ENCODE measurements at places on chromosomes 4 and X.

GRCh38 chr4:80631861-80632260, 296.3 kb downstream of the CFAP299 start:
- DNase-seq = no peak

GRCh38 chr4:5717449-5718158, 6.6 kb downstream of the EVC start:
- no peak for DNase-seq

- DNase-seq = no peak
These were observed 21.9 kb upstream of the GPR78 start for GRCh38 chr4:8558080-8558960.

DNA sequence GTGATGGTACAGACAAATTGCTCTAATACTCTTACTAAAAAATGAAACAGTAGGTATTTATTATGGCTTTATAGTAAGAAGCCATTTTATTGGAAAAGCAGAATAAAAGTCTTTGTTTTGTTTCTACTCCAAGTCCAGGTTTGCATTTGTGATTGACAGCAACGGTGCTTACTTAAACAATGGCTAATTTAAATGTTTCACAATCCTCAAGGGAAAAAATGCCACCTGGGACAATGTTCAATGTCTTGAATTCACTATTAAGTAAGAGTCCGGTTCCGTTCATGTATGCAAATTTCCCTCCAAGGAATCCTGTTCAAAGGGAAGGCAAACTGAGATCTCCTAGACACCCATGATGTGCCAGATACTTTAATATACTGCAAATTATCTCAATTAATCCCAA, 123.6 kb downstream of the RBM47 start:
- no peak for DNase-seq

DNA sequence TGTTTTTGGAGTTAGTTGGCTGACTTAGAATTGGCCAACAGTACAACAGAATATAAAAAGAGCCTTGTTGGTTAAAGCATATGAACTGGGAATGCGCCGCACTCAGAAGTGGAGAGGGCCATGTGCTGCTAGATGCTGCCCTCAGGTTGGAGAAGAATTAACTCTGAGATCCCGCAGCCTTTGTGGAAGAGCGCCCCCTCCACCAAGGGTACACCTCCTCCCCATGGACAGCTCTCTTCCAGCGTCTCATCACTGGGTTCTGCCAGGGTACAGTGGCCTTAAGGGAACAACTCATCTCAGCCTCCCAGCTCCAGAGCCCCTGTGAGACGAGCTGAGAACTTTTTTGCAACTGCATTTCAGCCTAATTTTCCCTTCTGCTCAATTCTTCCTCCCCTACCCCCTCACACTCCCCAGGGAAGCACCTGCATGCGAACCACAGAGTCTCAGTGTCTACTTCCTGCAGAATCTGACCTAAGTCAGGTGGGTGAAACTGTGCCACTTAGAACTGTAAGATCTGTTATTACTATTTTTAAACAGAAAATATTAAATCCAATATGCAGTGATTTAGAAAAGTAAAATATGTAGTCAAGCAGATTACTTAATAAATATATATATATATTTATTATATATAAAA, 380.6 kb downstream of the RAB28 start:
- no peak for DNase-seq

GRCh38 chr4:122762966-122763716, 30.6 kb downstream of the BBS12 start:
- no peak for DNase-seq

All from thymus (tissue), 14 donors.